CD4-positive, alpha-beta T cell treated with Interferon alpha-2 for 1 hour (primary cell): ENCODE measurements at places on chromosomes 16 and 17.

DNA sequence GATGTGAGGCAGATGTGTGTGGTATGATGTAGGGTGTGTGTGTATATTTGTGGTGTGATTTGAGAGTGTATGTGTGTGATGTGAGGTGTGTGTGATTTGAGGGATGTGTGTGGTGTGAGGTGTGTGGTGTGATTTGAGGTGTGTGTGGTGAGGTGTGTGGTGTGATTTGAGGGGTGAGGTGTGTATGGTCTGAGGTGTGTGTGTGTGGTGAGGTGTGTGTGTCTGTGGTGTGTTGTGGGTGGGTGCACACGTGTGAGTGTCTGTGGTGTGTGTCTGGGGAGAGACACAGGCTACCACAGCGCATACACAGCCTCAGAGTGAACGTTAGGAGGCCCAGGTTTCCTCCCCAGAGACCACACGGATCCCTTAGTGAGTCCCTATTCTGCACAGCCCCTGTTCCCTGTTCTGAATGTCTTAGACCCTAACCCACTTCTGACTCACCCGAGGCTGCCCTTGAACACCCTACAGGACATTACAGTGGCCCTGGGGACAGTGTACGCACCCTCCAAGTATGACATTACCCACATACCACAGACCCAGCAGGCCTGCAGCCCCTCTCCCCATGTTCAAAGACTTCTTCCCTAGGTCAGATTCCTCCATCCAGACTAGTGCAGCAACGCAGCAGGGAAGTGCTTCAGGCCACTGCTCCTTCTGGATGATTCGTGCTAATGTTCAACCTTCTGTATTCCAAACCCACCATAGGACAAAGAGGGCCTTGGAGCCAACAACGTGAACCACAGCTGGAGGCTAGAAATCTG, 3.5 kb upstream of the RAB37 start:
- DNase-seq = no peak

- no peak for DNase-seq
Measured at GRCh38 chr16:86466696-86467406, 43.5 kb upstream of the FOXF1 start.

DNA sequence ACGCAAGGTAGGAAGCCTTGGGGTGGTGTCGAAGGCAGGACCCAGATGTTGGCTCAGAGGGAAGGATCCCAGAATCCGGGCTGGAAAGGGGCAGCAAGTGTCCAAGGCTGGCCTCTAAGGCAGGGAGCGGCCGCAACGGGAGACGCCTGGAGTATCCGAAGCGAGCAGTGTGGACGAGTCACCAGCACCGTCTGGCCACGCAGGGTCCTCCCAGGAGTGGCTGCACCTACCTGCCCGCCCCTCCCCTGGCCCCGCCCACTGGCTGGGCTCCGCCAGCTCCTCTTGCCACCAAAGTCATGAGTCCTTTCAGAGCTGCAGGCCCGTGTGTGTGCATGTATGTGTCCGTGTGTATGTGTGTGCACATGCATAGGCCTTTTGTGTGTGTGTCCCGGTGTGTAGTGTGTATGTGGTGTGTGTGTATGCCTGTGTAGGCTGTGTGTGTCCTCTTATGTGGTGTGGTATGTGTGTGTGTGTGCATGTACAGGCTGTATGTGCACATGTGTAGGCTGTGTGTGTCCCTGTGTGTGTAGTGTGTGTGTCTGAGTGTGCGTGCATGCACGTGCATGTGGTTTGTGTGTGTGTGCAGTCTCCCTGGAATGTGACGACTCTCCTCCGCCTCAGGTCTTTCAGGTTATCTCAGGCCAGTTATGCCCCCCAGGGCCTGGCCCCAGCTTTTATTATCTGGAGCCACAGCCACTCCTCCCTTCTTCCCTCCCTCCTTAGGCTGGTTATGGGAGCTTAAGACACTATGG, at the start of gene PRSS8:
PRSS8 (minus strand) TSS at position 193 of the 752 bp plus-strand sequence. CDS start 229 bp downstream, outside the sequence.
- DNase-seq = no peak

DNA sequence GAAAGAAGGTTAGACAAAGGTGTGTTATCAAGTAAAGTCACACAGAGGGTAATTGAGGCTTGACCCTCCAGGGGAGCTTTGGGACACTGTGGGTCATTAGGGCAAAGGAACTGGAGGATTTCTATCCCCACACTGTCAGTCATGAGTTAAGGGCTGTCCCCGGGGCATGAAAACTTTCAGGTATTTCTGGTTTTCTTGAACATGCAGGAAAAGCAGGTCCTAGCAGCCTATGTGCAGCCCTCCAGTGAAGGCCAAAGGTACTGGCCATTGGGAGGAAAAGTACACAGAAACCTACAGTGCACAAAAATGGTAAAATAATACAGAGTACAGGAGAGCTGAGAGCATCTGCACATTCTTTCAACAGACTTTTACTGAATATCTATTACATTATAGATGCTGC, 44.4 kb upstream of the SCNN1B start:
- no peak for DNase-seq

DNA sequence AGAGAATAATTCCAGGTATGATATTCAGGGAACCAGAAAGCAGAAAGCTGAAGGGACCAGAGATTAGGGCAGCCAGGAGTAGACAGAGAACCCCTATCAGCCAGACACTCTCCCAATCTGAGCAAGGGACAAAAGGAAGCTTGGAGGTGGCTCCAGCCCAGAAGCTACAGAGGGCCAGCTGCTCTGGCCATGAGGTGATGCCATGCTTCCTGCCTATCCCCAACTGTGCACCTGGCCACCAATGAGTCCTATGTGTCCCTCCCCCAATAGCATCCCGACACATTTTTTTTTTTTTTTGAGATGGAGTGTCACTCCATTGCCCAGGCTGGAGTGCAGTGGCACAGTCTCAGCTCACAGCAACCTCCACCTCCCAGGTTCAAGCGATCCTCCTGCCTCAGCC, 30.0 kb downstream of the NSMCE1 start:
- no peak for DNase-seq

DNA sequence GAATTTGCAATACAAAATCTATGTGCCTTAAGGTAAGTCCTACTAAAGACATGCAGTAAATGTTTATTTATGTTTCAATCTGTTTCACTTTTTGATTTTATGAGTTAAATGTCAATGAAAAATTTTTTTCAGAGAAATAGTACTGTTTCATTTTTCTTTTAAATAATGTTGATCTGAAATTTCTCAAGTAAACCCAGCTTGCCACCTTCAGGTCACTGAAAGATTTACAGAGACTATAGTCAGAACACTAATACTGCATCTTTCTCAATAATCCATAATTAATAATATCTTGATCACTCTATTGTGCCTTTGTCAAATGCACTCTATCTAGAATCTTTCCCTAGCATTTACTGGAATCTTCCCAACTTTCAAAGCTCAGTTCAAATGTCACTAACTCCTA, 6.5 kb upstream of the DHX40 start:
- no peak for DNase-seq

- no peak for DNase-seq
Measured at GRCh38 chr17:74235040-74235581, 21.7 kb downstream of the TTYH2 start.

DNA sequence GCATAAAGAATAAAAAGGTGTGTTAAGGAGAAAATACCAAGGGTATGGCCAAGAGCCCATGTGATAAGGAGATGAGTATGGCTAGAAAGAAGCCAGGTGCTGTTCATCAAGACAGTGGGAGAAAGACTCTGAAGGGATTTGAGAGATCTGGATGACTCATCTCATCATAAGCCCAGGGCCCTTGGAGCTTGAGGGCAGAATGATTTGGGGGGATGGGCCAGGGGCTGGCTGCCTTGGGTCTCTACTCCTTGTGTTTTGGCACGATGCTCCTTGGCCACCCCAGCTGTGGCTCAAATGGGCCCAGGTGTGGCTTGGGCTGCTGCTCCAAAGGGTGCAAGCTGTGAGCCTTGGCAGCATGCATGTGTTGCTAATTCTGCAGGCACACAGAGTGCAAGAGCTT, 14.5 kb upstream of the TNFRSF13B start:
- DNase-seq = no peak

DNA sequence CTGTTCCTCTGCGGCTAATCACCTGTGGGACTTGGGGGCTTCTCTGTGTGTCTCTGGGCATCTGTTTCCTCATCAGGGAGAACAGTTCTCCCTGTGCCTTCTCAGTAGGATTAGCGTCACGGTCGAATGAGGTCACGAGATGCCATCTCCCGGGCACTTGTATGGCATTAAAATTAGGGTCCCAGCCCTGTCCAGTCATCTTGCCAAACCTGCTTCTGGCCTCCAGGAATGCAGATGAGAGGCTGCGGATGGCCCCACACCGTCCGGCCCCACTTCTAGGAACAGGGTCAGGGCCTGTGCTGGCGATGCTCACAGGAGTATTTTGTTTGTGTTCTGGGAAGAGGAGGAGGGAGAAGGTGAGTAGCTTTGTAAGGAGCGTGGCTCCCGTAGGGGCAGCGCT, 58.5 kb downstream of the OR1D5 start:
- no peak for DNase-seq

GRCh38 chr16:88200896-88201185, 181.9 kb upstream of the ZNF469 start:
- DNase-seq = no peak

DNA sequence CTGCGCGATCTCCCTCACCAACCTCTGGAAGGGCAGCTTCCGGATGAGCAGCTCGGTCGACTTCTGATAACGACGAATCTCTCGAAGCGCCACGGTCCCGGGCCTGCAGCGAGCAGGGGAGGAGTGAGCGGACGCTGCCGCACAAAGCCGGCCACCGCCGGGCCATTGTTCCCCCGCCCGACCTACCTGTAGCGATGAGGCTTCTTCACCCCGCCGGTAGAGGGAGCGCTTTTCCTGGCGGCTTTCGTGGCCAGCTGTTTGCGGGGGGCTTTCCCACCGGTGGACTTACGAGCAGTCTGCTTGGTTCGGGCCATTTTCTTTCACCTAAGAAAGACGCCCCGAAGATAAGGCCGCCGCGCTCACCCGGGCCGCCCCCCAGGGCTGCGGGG, 5.8 kb upstream of the UNK start:
- peak; percentile 87 for DNase-seq

DNA sequence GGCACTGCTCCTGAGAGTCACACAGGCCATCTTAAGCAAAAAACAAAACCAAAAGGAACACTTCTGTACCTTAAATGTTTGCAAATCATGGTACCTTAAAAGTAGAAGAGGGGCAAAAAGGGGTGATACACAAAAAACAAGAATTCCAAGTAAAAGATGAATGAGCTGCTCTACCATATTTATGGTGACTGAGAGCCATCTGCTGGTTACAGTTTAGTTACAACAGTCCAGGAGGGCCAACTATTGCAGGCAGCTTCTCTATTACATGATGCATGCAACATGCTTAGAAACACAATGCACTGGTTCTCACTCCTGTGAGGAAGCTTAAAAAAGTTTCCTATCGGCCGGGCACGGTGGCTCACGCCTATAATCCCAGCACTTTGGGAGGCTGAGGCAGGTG, 53.5 kb downstream of the STX8 start:
- peak; percentile 42 for DNase-seq

- DNase-seq = no peak
Measured at GRCh38 chr17:311119-311782, 41.4 kb downstream of the RPH3AL start.

- DNase-seq = no peak
Measured at GRCh38 chr17:8887834-8888703, 20.6 kb upstream of the PIK3R6 start.

GRCh38 chr16:4618645-4619418, 4.1 kb upstream of the UBALD1 start:
- no peak for DNase-seq

DNA sequence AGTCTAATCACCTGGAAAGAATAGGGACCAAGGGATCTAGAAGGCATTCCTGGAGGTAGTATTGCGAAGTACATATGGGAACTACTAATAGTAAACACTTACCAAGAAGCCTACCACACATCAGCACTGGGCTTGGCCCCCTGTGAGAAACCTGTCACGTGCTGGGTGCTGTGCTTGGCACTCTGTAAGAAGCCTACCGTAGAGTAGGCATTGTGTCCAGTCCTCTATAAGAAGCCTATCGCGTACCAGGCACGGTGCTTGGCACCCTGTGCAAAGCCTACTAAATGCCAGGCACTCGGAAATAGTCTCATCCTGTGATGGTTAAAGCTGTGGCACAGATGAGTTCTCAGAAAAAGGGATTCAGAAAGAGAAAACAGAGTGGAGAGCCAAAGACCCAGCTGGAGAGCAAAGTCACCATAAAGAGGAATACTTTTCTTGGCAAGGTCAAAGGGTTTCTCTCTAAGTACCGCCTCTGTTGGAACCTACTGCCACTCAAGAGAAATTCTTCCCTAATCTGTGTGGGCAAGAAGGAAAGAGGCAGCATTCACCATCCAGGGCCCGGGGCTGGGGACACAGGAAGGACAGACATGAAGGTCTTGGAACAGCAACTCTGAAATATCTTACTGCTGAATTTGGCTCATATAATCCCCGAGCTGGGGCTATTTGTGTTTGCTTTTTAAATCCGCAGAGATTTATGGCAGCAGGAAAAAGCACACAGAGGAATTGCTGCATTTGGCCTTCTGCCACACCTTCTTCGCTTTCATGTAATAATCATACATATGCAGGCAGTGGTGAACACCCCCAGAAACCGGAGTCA, 81.8 kb downstream of the VAT1L start:
- no peak for DNase-seq

DNA sequence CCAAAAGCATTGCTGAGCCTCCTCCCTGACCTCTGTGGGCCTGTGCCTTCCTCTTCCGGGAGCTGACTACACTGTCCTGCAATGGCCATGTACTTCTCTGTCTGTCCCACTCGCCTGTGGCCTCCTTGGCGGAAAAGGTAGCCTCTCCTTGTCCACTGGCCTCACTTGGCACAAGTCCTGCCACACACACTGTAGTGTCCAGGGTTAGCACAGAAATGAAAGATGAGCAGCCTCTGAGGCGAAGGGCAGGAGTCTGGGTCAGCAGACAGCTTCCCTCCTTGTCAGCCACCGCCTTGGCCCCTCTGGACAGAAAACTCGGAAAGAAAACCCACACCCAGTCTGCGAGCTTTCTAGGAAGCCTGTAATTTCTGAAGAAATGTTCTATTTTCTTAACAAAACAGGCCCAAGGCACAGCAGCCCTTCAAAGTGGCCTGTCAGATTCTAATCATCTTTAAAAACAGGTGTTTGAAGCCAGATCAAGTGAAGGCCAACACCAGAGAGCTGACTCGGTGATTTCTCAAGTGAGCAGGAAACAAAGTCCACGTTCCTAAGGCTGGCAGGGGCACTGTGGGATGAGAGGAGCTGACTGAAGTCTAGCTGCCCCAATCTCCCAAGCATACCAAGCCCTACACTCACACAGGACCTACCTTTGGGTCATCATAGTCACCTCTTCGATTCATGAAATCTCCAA, 67.2 kb downstream of the GTF3C1 start:
- DNase-seq = no peak

DNA sequence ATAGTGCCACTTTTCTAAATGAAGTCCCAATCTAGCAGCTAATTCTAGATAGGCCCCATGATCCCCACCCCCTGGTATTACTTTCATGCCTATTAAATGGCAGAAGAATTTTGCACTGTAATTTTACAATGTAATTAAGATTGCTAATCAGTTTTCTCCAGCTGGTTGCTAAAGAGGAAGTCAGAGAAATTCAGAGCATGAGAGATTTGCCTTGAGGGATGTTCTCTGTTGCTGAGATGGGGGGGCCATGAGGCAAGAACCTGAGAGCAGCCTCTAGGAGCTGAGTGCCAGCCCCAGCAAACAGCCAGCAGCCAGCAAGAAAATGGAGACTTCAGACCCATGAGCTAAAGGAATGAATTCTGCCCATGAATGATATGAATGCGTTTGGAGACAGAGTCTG, 38.9 kb downstream of the SHCBP1 start:
- DNase-seq = no peak
